ENCODE measurements at places on chromosomes 3 and 15.

DNA sequence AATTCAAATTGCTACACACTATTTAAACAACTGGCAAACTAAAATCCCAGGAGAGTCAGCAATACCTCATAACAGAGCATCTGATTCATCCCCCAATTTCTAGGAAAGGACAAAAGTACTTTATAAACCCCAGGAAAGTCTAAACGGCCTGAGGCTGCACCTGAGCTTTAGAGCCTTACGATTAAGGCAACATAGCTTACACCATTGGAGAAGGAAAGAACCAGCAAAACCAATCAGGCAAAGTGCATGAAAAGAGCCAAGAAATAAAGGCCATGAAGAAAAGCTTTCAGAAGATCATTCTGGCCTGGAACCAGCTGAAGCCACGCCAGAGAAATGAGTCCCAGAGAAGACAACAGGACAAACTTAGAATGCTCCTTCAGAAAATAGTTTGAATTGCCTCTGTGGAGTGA, 48.1 kb downstream of the PTPN9 start:
- peak; percentile 72 for DNase-seq

GRCh38 chr3:194801461-194802432, 116.1 kb downstream of the FAM43A start:
- no peak for DNase-seq

GRCh38 chr3:170327040-170327808, 30.3 kb upstream of the SKIL start:
- no peak for DNase-seq

DNA sequence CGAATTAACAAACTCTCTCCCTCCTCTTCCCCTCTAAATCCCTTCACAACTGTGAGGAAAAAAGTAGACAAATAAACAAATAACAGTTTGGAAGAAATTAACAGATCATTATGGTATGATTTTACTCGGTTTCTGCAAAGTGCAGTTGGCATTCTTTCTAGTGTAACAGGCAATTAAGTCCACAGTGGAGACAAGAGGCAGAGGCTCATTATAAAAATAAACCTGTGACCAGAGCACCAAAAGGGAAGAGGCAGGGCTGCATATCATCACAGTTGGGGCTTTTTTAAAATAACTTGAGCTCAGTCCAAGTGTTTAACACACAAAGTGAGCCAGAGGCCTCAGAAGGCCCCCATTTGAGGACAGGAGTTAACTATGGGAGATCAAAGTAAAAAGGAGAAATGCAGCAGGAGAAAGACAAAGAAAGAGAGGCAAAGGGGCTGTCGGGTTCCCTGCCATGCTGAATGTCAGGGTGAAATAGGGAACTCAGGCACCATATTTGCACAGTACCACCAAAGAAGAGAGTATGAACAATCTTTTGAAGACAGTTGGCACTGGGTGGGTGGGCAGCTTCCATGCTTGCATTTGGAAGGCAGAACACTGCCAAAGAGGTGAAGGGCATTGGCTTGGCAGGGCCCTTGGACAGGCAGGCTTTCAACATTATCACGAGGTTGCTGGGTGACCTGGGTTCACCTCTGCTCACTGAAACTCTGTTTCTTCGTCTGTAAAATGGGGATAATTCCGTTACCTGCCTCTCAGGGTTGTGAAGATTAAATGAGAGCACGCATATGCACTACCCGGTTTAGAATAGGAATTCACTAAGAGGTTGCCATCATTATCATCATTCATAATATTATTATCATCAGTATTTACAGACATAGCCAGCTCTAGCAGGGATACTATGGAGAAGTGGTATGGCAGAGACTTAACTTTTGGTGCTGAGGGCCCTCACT, 134.5 kb downstream of the MEX3B start:
- DNase-seq, result no peak

- DNase-seq, result peak; percentile 36
Measured at GRCh38 chr3:78703944-78704343, 1063.9 kb downstream of the ROBO1 start.
